Stimulated activated CD4-positive, alpha-beta T cell treated with anti-CD3 and anti-CD28 coated beads, Interleukin-4, amount 100 ng/mL, for 48 hours (primary cell): ENCODE measurements at places on chromosomes 1 and 21.
A peak's percentile ranks its signal among the peaks of the same experiment; 100 is the strongest.

GRCh38 chr1:165633614-165634013 is 2.6 kb downstream of the MGST3 start:
- DNase-seq: no peak

- peak; percentile 27 for DNase-seq
Observed at GRCh38 chr21:46052703-46053651, 44.9 kb upstream of the COL6A2 start.

GRCh38 chr1:14128096-14128495 is 428.1 kb downstream of the PRDM2 start:
- no peak for DNase-seq

- DNase-seq: no peak
Observed at GRCh38 chr1:154155251-154155650, 378 bp upstream of the NUP210L start.

GRCh38 chr1:204935155-204935554 is 64.5 kb downstream of the NFASC start:
- DNase-seq: no peak

GRCh38 chr1:156119503-156120209 is 5.1 kb downstream of the LMNA start:
- DNase-seq: no peak

- DNase-seq: no peak
Observed at GRCh38 chr21:28543975-28544374, 448.7 kb downstream of the LTN1 start.

GRCh38 chr1:26164861-26165842 is 3.6 kb downstream of the C1orf232 start:
- DNase-seq: no peak

DNA sequence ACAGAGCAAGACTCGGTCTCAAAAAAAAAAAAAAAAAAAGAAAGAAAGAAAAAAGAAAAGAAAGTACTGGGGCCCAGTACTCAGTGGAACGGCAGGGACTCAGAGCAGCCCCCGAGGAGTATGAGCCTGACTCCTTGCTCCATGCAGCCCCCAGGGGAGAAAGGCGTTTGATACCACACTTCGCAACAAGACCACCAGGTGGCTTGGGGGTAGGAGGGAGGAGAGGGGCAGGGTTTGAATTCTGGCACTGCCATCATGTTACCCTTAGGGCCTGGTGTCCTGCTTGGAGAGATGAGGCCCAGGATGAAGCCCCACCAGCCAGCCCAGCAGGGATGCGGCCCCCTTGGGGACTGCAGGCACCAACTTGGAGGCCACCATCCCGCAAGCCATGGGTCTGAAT is 321.3 kb upstream of the VAMP3 start:
- DNase-seq: no peak

GRCh38 chr21:32423320-32424190 is 11.0 kb downstream of the EVA1C start:
- DNase-seq: no peak

GRCh38 chr1:81874461-81874860 is 73.7 kb downstream of the ADGRL2 start:
- no peak for DNase-seq

- no peak for DNase-seq
Observed at GRCh38 chr1:46379996-46380395, 14.1 kb upstream of the FAAH start.

- no peak for DNase-seq
Observed at GRCh38 chr1:232109391-232109790, 482.8 kb downstream of the DISC1 start.

DNA sequence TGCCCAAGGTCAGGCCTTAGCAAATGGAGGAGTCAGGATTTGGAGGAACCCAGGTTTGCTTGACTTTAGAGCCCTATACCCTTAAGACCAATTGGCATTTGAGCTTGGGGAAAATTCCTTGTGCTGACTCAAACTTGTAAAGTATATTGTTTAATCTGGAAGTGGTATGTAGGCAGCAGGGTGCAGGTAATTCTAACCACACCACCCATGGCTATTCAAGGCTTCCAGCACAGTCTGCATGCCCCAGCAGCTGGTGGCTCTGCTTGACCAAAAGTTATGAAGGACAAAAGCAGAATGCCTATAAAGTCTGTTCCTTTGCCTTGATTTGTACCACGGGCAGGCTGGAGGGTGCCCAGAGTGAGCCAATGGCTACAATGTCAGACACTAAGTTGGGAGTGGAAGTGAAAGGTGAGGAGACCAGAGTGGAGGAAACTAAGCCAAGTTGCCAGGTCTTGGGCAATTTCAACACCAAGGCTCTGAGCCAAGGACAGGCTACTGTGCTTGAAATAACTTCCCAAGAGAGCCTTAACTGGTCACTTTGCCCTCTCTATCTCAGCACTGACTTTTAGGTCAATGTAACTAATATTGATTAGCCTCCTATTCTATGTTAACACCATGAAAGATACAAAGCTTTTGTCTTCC is 4.7 kb upstream of the G0S2 start:
- DNase-seq: no peak

GRCh38 chr21:44611551-44611950 is 328 bp upstream of the KRTAP10-8 start:
- no peak for DNase-seq

DNA sequence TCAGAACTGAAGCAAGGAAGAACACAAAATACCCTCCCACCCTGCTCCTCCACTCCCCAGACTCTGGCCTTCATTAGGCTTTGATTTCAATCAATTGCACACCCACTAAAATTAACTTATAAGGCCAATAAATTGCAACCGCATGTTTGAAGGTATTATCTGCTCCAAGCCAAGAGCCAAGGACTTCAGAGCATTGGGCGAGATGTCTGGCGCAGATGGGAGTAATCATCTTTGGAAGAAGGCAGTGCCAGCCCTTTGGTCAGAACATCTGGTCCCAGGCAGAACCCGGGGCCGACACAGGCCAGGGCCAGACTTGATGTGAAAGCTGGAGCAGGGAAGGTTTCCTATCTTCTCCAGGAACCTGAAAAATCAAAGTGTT is 60.0 kb downstream of the SLC66A1 start:
- no peak for DNase-seq

- DNase-seq: no peak
Observed at GRCh38 chr1:237794071-237794470, 96.7 kb downstream of the ZP4 start.

GRCh38 chr1:46168477-46168876 is 6.4 kb upstream of the TSPAN1 start:
- DNase-seq: no peak

- no peak for DNase-seq
Observed at GRCh38 chr21:45097827-45098387, 23.5 kb downstream of the ADARB1 start.

DNA sequence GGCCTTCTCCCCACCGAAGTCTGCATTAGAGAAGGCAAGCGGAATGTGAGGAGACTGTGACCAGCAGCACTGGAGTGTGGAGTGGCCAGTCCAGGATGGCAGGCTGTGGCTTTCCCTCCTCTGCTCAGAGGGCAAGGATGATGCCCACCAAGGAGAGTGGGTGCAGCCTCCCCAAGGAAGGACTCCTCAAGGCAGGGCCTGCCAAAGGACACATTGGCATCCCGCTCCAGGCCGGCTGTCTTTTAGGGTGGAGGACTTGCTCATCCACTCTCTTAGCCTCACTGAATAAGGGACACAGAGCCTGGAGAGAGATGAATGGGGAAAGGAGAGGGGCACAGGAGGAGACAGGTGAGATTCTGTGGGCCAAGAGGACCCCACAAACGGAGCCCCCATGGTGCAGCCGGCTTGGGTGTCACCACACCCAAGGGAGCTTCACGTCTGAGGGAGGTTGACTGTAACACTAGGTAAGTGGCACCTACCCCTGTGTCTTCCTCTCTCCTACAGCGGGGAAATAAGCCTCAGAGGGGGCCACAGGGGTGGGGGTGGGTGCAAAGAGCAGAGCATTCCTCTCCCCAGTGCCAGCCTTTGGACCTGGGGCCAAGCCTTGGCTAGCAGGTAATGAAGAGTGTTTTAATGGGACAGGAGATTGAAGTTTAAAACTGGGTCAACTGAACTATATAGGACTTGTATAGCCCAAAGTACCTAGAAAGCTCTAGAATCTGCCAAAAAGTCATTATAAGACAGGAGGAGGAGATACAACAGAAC is 4.2 kb upstream of the NES start:
- no peak for DNase-seq

DNA sequence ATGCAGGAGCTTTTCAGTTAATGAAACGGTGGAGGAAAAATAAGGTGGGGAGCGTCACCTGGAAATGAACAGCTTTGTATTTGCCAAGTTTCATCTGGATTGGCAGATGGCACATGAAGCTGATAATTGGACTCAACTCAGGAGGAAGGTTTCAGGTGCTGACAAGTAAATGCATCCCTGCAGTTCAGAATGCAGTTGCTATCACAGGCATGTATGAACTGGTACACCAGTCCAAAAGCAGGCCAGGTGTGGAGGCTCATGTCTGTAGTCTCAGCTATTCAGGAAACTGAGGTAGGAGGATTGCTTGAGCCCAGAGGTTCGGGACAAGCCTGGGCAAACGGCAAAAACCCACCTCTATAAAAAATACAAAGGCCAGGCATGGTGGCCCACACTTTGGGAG is 15.5 kb downstream of the DEGS1 start:
- DNase-seq: no peak

DNA sequence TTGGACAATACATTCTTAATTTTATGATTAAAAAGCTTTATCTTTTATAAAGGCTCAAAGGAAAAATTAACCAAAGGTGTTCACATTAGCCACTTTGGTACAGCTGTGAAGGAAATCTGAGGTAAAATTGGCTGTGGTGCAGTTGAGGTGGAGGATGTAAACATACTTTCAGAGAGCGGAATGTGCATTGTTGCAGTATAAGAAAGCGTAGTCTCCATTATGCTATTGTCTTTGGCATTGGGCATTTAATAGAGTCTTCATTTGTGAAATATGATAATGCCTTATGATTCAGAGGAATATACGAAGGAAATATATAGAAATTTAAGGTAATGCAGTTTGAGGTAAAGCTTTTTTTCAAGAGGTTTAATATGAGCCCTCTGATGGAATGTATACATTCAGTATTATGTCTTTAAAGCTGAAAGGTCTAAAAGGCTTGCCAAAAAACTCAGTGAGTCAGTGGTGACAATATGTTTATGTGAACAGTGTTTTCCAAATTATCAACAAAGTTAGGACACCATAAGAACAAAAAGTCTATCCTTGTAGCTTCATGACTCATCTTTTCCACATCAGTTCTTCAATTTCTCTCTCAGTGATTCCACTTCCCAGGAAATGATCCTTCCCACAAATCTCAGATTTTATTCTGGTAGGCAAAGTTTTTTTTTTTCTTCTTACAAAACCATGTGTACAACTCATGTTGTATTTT is 26.9 kb upstream of the DDR2 start:
- no peak for DNase-seq
